ENCODE measurements at places on chromosomes 16 and 17. TPM values are rescaled to one million over a fixed set of nuclear protein-coding genes. Genes with fewer than 3 reads are reported as not detected.

- no peak for DNase-seq
These were observed 17.3 kb downstream of the GRB7 start for GRCh38 chr17:39754958-39755553.

DNA sequence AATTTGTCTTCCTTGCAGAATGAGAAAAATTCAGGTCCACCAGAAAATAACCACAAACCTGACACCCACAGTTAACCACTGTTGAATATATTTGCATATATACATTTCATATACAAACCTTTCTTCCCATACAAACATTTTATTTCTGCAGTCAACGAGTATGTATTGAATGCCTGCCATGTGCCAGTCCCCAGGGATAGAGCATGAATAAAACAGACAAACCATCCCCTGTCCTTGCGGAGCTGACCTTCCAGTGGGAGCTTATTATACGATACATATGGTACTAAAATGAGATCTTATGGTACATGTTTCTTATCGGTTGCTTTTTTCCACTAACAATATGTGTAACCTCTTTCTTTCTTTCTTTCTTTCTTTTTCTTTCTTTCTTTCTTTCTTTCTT is 116.7 kb downstream of the PITPNC1 start:
- DNase-seq = no peak

DNA sequence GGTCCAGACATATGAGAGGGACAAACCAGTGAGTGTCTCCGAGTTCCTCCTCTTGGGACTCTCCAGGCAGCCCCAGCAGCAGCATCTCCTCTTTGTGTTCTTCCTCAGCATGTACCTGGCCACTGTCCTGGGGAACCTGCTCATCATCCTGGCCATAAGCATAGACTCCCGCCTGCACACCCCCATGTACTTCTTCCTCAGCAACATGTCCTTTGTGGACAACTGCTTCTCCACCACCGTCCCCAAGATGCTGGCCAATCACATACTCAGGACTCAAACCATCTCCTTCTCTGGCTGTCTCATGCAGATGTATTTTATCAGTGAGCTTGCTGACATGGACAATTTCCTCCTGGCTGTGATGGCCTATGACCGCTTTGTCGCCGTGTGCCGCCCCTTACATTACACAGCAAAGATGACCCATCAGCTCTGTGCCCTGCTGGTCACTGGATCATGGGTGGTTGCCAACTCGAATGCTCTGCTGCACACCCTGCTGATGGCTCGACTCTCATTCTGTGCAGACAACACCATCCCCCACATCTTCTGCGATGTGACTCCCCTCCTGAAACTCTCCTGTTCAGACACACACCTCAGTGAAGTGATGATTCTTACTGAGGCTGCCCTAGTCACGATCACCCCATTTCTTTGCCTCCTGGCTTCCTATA is 19.2 kb downstream of the ZNF200 start:
- DNase-seq = no peak

GRCh38 chr17:42760652-42761581 is at the start of gene RAMP2:
Gene RAMP2, plus strand, starts transcription at chr17:42761227. Its CDS starts 35 bp downstream, at chr17:42761262.
- no peak for DNase-seq

DNA sequence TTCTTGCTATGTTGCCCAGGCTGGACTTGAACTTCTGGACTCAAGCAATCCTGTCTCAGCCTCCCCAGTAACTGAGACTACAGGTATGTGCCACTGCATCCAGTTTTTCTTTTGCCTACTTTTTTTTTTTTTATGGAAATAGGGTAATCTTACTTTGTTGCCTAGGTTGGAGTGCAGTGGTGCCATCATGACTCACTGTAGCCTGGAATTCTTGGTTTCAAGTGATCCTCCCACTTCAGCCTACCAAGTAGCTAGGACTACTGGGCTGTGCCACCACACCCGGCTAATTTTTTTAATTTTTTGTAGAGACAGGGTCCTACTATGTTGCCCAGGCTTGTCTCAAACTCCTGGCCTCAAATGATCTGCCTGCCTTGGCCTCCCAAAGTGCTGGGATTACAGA is 10.0 kb downstream of the LRRC36 start:
- no peak for DNase-seq

DNA sequence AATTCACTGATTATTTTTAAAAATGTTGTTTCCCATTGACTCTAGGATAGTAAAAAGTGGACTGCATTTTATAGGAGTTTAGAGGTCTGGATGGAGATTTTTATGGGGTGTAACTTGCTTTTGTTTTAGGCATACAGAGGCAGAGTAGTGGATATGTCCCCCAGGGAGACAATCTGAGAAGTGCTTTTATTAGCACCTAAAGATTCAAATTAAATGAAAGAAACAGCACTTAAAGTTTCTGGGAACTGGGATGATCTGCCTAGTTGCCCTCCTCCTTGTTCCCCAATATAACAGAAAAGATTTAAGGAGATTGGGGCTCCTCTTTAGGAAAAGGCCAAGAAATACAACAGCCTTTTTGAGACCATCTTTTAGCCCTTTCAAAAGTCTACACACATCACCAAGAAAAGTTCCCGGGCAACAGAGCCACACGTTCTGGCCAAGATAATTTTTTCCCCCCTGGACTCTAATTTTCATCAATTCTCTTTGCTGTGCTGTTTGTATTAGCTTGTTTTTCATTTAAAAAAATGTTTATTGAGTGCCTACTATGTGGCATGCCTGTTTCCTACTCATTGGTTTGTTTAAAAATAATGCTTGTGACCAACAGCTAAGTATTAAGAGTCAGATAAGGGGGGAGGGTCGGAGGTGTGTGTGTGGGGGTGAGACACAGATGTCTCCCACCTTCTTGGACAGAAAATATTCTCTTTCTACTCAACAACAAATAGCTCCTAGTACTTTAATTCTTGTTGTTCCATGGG is 2.5 kb upstream of the IGF2BP1 start:
- no peak for DNase-seq

DNA sequence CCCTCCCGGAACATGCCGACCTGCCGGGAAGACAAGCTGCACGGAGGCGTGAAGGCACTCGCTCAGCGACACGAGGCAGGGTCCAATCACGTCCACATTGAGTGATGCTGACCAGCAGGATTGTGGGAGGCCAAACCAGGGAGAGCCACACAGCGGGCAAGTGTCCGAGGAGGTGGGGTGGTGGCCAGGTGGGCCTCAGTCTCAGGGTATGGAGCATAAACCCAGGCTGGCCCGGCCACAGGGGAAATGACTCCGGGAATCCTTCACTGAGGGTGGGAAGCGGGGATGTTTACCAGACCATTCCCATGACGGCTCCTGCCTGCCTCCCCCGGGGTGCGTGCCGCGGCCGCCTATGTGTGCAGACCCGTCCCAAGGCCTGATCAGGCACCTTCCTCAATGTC is 62.5 kb downstream of the RPH3AL start:
- no peak for DNase-seq

GRCh38 chr16:54389836-54390494 is 103.4 kb upstream of the IRX3 start:
- DNase-seq = no peak

DNA sequence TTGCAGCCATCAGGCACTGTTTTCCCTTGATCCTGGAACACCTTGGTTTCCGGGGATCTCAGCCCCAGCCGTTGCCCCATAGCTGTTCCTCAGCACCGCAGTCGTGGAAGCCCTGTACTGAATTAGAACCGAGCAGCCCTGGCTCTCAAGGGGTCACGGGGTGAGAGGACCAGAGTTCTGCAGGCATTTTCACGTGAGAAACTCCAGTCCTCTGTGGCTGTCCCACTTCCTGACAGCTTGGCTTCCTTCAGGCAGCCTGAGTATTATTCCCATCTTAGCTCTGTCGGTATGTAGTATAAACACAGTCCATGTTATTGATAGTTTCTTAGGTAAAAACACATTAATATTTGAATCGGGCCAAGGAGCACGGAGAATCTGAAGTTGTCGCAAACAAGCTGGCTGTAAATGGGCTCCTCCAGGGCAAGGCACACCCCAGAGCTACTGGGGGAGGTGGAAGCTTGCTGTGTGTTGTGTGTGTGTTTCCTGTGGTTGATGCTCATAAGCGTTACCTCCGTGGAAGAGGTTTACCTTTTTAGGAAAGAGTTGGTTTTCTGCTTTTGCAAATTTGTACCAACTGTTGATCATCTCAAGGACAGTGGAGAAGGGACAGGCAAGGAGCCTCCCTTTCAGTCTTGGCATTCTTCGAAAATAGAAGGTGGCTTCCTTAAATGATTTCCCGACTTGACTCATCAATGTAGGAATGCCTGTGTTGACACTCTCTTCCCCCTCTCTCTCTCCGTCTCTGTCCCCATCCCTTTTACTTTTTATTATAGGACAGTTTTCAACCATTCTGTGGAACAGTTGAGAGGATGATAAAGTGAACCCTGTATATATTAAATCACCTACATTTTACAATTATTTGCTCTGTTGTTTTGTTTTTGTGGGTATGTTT is 208.9 kb upstream of the CHMP6 start:
- DNase-seq = no peak

- DNase-seq = no peak
These were observed 18.7 kb upstream of the MEIOB start for GRCh38 chr16:1890708-1891050.

DNA sequence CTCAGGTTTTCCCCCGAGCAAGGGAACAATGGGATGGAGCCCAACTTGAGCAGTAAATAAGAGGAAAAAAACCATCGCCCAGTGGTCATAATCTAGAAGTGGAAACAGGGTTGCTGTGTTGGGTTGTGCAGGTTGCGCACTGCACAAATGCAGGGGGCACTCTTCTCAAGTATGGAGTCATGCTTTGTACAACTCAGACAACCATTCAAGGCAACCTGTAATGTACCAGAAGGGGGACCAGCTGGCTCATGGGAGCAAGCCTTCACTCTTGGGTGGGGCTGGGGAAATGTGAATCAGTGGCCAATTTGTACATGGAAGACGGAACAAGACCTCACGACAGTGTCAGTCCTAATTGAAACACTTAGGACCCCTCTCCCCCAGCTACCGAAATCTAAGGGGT is 23.9 kb upstream of the LITAF start:
- DNase-seq = no peak

DNA sequence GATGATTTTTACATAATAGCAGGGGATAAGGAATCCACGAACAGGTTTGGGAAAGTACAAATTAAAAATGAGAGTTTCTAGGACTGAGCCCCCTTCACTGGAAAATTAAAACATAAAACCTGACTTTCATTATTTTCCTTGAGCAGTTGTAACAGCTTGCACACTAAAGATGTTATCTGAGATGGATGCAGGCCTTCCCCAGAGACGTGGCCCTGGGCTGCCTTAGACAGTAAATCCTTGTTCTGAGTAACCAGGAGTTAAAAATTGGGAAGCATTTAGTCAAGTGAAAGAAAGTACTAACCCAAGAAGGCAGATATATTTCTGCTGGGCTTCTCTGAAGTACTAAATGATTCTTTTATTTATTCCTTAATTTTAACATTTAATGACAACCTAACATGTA is 432.2 kb upstream of the KIF2B start:
- DNase-seq = no peak

DNA sequence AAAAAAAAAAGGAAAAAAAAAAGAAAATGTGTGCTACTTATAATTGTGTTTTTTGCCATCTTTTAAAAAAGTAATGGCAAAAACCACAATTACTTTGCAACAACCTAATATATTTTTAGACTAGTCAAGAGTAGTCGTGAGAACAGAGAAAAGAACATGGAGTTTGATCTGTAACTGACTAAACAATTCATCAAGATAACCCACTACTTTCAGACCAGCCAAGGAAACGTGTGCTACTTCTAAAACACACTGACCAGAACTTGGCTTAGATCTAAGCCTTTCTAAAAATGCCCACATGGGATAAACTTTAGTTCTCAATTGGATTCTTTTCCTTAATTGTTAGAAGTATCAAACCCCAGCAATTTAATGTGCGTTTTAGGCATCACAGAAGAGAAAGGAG is 616 bp downstream of the PECAM1 start:
- no peak for DNase-seq

- DNase-seq = no peak
These were observed 14.3 kb downstream of the CENPX start for GRCh38 chr17:82008258-82008940.

- DNase-seq = no peak
These were observed 200.3 kb downstream of the SEC14L1 start for GRCh38 chr17:77341069-77341541.

DNA sequence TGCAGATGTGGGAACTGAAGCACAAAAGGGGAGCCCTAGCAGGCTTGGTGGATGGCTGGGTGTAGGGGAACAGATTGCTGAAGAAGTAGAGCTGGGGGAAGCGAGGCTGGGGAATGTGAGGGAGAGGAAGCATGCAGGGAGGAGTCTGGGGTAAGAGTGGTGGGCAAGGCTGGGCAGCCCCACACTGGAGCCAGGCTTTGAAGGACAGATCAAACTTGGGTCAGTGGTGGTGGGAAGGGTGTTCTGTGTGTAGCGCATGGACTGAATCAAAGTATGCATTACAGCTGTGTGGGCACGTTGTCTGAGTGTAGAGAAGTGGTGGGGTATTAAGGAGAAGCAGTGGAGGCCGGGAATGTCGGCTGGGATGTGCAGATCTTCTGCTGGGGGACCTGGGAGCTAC is 116.0 kb downstream of the CYLD start:
- no peak for DNase-seq

DNA sequence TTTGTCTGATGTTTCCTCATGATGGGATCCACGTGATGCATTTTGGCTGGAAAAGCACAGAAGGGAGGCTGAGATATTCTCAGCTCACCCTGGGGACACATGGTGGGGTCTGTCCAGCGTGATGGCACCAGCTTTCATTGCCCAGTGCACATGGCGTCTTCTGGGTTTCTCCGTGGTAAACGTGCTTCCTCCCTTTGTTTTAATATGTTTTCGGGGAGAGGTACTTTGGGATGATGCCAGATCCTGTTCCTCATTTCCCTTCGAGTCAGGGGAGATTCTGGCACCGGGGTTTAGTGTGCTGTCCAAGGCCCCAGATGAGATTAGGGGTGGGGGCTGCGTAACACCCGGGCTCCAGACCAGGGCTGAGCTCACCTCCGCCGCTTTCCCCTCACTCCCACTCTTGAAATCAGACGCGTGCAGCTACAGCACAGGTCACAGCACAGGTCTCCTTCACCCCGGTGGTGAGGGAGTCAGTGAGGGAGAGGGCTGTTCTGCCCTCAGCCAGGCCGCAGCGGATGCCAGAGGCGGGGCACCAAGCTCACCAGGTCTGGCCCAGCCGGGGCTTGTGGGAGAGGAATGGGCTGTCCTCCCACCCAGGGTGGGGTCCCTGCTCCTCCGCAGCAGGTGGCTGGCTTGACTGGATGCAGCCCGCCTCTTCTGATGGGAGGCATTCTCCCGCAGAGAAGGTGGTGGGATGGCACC is 33.9 kb downstream of the COX4I1 start:
- no peak for DNase-seq

DNA sequence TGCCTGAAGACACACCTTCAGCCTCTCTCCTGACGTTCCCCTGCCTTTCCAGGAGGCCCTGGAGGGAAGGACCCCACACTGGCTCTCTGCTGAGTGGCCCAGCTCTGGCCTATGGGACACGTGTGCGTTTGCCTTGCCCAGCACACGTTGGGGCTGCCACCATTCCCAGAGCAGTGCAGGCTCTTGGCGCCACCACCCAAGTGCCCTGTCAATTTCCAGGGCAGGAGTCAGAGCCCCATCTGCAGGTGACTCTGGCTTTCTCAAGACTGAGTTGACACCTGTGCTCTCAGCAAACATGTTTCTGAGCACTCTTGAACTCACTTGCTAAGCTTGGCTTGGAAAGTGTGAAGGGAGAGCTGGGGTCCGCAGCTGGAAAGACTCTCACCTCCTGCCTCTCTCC is 4.7 kb upstream of the IRF8 start:
- no peak for DNase-seq

- DNase-seq = no peak
These were observed 55.4 kb downstream of the SDK2 start for GRCh38 chr17:73588891-73589290.

SLC52A1 gene
- 0.62 TPM for total RNA-seq

TBX21 gene
- not detected for total RNA-seq

PRKCB gene
- 6.0 TPM for total RNA-seq

ARL5C gene
- not detected for total RNA-seq

GSPT1 gene
- 87.2 TPM for total RNA-seq

PIRT gene
- total RNA-seq = not detected

CTRB2 gene
- not detected for total RNA-seq

RPL19 gene
- 4,555 TPM for total RNA-seq
